ENCODE measurements at places on chromosomes 5 and 9.

DNA sequence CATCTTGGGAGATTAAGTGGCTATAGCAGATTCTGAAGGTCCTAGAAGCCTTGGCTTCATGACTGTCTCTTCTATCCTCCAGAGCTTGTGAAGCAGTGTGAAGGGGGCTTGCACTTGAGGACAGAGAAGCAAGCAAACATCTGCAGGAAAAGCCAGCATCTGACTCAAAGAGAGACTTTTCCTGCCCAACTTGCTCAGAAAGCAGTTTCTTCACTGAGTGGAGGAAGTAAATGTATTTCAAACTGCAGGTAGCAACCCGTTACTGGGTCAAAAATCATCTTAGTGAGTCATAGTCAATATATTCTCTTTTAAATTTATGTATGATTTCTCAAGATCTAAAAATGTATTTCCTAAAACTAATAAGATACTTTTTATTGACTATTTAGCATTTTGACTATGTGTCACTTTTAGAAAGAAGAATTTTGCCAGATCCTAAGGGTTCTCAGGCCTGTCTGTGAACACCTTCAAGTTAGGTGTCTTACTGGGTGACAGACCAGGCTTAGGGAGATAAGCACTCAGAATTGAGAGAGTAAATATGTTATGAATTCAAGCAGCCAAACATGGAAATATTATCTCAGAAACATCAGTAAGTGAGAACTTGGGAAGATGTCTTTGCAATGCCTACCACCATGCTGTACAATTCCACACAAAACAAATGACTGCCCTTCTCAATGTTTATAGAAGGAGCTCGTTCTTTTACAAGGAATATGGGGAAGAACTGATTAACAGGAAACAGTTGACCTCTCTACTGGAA is 72.6 kb upstream of the DMAC1 start:
- DNase-seq, result no peak

GRCh38 chr9:106875529-106875928 is 12.6 kb downstream of the ZNF462 start:
- no peak for DNase-seq

DNA sequence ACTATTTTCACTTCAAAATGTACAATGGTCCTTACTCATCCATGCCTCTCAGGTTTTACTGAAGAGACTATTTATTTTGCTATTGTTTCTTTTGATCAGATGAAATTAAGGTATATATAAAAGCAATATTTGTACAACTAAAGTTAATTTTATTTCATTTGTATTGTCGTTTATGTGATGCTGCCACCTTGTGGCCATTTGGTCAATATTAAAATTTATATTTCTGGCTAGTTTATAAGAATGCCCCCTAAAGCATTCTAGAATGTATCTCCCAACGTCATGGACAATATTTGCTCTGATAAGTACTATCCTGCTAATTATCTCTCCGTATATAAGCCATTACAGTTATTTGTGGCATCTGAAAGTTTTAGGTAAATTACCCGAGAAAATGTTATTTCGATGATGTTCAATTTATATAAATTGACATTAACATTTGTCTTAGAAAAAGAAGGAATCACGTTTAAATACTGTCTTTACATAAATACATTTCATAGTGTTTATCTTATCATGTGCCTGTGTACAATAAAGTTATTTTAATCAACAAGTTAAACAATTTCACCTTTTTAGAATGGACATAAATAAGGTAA is 680.0 kb downstream of the TAF11L14 start:
- DNase-seq, result no peak

GRCh38 chr5:138925090-138925635 is 50.0 kb upstream of the LRRTM2 start:
- no peak for DNase-seq

DNA sequence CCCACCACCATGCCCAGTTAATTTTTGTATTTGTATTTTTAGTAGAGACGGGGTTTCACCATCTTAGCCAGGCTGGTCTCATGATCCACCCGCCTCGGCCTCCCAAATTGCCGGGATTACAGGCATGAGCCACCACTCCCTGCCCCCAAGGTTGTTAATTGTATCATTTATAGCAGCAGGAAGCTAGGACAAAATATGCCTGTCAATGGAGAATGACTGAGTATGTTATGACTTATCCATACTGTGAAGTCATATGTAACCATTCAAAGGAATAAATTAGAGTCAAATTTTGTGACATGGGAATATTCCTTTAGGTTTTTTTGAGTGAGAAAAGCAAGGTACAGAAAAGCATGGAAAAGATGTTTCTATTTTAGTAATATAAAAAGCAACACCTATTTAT is 3.9 kb upstream of the DAB2 start:
- DNase-seq, result no peak

DNA sequence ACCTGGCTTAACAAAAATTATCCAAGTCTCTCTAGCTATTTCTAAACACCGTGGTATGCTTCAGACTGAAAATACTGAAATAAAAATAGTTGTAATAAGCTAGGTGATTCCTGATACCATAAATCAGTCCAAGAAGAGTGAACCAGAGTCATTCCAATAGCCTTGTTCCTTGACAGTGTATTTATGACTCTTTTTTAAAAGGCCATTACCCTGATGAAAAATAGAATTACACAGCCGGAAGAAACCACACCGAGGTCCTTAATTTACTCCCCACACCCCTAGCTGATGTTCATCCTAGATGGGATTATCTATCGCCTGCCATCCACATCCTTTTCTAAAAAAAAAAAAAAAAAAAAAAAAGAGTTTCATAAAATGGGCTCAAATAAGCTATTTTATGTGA is 457.6 kb upstream of the GRAMD2B start:
- no peak for DNase-seq

- no peak for DNase-seq
Measured at GRCh38 chr5:135205632-135206349, 171.8 kb upstream of the PITX1 start.
